Posterior vena cava (tissue), 2 donors: ENCODE measurements at places on chromosomes 3 and 15. TPM values are rescaled to one million over a fixed set of nuclear protein-coding genes. Genes with fewer than 3 reads are reported as not detected.

DNA sequence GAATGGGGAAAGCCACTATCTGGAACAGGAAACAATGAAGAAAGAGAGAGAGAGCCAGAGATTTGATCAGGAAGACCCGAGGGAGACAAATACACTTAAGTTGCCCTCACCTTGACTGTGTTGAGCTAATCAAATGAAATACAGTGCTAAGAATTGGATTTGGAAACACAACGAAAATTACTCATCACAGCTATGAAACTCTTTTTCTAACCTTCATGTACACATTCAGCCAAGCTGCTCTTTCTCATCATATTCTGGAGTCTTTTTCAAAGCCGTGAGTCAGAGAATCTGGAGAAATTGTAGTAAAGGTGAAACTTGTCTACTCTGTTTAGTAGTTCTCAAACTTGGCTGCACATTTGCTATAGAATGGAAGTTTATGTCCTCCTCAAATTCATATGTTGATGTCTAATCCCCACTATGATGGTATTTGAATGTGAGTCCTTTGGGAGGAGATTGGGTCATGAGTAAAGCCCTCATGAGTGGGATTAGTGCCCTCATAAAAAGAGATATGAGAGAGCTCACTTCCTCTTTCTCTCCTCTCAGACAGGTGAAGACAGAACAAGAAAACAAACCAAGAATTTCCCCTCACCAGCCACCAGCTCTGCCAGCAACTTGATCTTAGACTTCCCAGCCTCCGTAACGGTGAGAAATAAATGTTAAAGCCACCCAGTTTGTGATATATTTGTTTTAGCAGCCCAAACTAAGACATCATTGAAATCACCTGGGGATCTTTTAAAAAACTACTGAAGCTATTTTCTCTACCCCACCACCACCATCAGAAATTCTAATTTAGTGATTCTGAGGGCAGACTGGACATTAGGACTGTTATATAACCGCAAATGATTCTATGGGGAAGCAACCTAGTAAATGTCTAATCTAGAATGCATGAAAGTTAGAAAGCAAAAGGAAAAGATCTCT, 143.6 kb upstream of the GRM7 start:
- DNase-seq, result no peak

GRCh38 chr15:73982222-73982962, 9.7 kb downstream of the STOML1 start:
- DNase-seq, result peak; percentile 97

DNA sequence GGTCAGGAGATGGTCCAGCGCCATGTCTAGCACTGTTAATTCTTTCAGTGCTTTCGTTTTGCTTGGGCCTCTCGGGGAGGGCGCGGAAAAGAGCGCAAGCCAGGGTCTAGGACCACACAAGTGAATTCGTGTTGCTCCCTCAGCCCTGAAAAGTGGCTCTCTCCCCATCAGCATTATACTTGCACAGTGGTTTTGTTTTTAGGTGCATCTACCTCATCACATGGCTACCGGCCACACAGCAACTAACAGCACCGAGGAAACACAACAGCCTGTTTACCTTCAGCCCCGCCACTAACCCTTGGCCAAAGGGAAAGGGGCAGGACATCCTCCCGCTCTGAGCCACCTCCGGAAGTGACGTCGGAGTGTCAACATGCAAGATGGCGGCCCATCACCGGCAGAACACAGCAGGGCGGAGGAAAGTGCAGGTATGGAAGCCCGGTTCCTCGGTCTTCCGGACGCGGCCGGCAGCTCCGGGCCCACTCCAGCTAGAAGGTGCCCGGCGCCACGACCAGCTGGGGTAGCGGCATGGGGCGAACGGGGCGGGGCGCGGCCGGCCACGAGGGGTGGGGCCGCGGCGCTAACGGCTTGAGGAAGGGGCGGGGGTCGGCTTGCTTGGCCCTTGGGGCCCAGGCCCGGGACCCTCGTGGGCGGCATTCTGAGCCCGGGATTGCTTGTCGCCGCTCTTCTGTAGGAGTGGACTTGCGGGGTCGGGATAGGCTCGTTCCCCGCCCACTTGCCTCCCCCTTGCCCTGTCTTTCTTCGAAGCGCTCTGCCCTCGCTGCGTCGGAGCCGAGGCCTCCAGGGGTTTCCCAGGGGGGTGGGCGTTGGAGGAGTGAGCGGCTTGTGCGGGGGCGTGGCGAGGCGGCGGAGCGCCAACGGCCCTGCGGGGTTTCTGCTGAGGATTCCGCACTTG, at the start of the genes SCN11A and WDR48:
SCN11A (minus strand) TSS at position 296 of the 913 bp plus-strand sequence. CDS start 101,582 bp downstream, outside the sequence.
WDR48 (plus strand) TSS at position 368 of the 913 bp plus-strand sequence; CDS start at position 378, 10 bp downstream.
- peak; percentile 98 for DNase-seq

DNA sequence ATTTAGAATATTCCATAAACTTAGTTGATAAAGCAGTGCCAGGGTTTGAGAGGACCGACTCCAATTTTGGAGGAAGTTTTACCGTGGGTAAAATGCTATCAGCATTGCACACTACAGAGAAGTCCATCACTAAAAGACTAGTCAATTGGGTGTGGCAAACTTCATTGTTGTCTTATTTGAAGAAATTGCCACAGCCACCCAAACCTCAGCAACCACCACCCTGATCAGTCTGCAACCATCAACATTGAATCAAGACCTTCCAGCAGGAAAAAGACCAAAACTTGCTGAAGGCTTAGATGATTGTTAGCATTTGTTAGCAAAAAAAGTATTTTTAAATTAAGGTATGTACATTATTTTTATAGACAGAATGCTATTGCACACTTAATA, 60.5 kb downstream of the KLF13 start:
- DNase-seq, result no peak

DNA sequence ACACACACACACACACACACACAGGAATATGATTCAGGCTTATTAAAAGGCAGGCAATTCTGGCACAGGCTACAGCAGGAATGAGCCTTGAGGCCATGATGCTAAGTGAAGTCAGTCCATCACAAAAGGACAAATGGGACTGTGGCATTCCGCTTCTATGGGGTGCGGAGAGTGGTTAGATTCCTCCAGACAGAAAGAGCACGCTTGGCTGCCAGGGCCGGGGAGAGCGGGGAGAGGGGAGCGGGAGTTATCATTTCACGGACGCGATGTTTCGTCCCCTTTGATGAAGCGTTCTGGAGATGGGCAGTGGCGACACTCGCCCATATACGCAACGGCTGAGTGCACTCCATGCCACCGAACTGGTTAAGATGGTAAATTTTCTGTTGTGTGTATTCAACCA, 58.5 kb upstream of the FAM174B start:
- DNase-seq, result no peak

The OR5H1 gene
- not detected for total RNA-seq

- no peak for DNase-seq
These were observed 245.5 kb upstream of the MDFIC2 start for GRCh38 chr3:70557976-70558375.

- no peak for DNase-seq
These were observed 43.6 kb upstream of the WWTR1 start for GRCh38 chr3:149701206-149701976.

The GOLGA8H gene
- 0.52 TPM for total RNA-seq

DNA sequence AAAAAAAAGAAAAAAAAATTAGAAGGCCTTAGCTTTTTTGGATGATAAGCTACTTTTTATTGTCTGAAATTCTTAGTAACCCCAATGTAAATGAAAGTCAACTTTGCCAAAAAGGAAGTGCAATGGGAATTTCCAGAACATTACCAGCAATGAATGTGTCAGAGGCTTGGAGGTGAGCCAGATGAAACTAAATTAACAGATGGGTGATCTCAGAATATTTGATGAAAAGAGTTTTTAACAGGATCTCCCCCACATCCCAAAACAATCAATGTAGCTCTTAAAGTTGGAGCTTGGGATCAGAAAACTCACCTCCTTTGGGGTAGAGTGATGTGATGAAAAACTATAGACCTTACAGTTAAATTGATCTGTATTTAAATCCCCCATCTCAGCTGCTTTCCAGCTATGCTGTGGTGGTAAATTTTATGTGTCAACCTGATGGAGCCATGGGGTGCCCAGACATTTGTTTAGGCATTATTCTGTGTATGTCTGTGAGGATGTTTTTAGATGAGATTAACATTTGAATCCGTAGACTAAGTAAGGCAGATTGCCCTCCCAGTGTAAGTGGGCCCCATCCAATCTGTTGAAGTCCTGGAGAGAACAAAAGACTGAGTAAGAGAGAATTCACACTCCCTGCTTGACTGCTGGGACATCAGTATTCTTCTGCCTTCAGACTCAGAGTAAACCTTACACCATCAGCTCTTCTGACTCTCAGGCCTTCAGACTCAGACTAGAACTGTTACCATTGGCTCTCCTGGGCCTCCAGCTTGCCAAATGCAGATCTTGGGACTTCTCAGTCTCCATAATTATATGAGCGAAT, 84.3 kb upstream of the TNFSF10 start:
- no peak for DNase-seq

GRCh38 chr15:29835301-29835700, 13.0 kb upstream of the TJP1 start:
- no peak for DNase-seq

DNA sequence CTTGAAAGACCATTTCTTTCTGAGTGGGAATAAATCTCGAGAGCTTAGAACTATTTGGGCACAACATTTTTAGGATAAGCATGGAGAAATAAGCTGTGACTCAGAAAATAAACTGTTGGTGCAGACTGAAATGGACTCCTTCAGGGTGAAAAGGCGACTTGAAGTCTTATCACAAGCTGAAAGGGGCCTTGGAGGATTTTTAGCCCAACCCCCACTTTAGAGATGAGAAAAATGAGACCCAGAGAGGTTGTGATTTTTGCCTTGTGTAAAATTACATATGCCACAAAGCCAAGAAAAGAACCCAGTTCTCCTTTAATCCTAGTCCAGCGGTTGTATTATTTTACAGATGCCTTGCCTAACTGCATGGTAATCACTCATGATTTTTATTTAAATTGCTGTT, 1.5 kb downstream of the ATP1B3 start:
- DNase-seq, result no peak

- DNase-seq, result no peak
These were observed 61.3 kb upstream of the TAMM41 start for GRCh38 chr3:11907667-11908660.

The CHRFAM7A gene
- 8.3 TPM for total RNA-seq

DNA sequence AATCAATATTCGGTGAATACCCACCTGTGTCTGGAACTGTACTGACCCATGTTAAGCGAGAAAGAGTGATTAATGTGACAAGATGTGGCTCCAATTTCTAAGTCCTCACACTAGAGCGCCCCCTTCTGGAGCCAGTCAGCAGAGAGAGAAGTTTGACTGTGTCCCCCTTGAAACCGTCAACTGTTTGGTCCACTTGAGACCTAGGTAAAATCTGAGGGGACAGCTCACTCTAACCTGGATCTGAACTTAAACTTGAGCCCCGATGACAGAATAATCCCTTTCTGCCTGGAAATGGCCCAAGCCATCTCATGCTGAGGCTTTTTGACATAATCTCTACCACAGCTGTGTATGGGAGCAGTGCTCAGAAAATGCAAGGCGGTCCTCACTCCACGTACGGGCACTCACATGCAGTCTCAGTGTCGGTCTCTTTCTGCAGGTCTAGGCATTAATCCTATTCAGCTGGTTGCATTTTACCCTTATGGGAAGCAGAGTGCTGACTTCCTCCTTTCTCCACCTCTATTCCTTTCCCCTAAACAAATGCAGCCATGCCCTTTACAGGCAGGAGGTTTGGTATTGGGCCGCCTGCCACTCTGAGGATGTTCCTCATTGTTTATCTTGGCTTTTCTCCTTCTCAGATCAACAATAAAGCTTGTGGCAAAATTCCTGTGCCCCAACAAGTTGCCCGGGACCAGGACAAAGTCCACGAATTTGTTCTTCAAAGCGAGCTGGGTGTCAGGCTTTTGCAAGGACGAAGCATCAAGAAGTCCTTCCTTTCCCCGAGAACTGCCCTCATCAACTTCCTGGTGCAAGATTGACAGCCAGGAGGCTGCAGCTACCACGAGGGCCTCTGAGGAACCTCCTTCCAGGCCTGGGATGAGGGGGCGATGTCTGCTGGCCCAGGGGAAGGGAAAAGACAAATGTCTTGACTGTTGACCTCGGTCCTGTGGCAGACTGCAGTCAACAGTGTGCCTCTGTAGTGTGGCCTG, 47.5 kb upstream of the LIMD1 start:
- DNase-seq, result no peak

The PP2D1 gene
- total RNA-seq, result not detected

- DNase-seq, result no peak
These were observed 22.1 kb downstream of the PRICKLE2 start for GRCh38 chr3:64203216-64203615.

GRCh38 chr3:165459111-165459510, 262.9 kb upstream of the SLITRK3 start:
- no peak for DNase-seq

GRCh38 chr3:66378256-66378655, 122.6 kb downstream of the LRIG1 start:
- no peak for DNase-seq

The CCDC71 gene
- 14.3 TPM for total RNA-seq

GRCh38 chr15:71581398-71581930, 228.9 kb upstream of the NR2E3 start:
- DNase-seq, result no peak

DNA sequence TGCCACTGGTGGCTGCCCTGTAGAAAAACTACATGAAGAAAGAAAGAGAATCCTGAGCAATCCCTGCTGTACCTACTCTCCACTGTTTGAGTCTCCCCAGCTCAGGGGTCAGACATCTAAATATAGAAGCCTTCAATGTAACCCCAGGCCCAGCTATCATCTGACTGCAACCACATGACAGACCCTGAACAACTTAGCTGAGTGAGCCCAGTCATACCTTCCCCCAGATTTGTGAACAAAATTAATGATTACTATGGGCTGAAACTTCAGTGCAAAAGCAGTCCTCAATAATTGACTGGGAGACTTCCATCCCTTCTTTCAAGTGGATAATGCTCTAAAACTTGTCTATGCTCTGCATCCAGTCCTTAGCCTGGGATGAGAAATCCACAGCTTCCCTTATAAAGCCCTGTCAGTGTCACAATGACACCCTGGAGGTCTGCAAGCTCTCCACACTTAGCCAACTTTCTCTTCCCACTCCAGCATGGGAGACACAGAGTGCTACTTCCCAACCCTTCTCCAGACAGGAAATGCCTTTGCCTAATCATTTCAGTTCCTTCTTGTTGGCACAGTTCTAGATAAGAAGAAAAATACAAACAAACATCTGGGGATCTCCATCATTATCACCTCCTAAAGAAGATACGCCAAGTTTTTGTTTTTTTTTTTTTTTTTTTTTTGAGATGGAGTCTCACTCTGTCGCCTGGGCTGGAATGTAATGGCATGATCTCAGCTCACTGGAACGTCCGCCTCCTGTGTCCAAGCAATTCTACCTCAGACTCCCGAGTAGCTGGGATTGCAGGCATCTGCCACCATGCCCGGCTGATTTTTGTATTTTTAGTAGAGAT, 198.5 kb upstream of the GADL1 start:
- DNase-seq, result no peak

The BFSP2 gene
- not detected for total RNA-seq

DNA sequence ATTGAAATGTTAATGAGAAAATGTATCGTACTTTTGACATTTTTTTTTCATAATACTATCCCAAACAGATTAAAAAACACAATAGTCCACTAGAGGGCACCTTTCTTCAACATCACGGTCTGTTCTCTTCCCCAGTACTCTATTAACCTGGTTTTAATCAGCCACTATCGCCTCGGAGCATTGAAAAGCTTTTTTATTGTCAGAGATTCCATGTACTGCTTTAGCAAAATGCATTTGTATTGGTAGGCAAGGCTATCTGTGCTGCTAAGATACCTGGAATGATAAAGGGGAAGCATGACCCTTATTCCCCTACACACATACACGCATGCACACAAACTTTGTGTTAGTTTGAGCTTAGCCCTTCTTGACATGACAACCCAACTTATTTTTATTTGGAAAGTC, 160.1 kb upstream of the IL12A start:
- DNase-seq, result no peak

GRCh38 chr15:72562878-72563277, 88.7 kb downstream of the ARIH1 start:
- DNase-seq, result no peak
